ENCODE measurements at places on chromosomes 11 and 22. TPM values are rescaled to one million over a fixed set of nuclear protein-coding genes. Genes with fewer than 3 reads are reported as not detected.

DNA sequence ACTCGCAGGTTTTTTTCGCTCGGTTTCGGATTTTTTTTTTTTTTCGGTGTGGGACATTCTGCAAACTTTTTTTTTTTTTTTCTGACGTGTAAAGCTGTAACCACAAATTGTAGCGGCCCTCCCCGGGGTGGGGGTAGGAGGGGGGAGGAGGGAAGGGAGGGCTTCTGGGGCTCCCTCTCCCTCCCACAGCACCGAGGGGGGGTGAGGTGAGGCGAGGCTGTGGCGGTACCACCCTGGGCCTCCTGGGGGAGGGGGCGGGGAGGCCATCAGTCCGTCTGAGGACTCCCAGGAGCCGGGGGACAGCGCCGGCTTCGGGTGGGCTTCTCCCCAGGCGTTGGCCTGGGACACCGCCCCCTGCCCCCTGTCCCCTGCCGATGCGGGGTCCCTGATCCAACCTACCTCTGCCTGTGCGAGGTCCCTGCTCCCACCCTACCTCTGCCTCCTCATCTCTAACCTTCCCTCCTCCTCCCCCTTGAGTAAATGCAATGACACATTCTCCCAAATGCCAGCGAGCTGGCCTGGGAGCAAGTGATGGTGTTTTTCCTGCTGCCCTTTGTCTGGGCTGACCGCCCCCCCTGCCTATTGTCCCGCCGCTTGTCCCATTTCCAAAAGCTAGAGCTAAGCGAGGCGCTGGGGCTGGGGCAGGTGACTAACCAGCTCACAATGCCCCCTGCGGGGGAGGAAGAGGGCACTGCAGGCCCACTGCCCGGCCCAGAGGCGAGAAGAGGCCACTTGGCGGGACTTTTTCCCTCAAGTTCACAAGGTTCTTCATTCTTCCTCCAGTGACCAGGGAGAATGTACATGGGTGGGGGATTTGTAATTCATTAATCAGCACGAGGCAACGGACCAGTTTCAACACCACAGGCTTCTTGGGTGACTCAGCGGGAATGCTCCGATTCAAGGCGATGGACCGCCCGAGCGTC lies 511 bp upstream of the CLCF1 start:
- H3K4me3 ChIP-seq = peak overlapping the region; percentile 75
- H3K4me1 ChIP-seq = peaks cover 8% of the 10 kb centered on the region
- peak; percentile 68 for DNase-seq
- peaks cover 43% of the 10 kb centered on the region for H3K27me3 ChIP-seq

DNA sequence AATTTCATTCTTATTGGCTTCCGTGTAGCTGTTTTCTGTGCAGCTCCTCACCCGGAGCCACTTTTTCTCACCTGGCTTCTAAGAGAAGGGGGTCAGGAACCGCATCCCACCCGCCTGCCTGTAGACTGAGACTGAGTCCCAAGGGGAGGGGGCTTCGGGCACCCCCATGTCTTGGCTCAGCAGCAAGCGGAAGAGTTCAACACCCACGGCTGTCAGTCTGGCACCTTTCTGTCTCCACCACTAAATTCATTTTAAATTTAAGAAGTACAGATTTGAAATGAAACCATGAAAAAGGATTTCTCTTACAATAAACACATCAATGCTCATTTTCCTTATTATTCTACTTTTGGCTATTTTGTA lies 66.7 kb downstream of the EFCAB6 start:
- no peaks in the 10 kb centered on the region for H3K36me3 ChIP-seq
- no peak overlapping the region for H3K4me3 ChIP-seq
- H3K4me1 ChIP-seq = no peaks in the 10 kb centered on the region
- no peak overlapping the region for H3K27ac ChIP-seq
- DNase-seq = no peak

- no peak overlapping the region for H3K27ac ChIP-seq
- no peak overlapping the region for H3K4me3 ChIP-seq
- H3K36me3 ChIP-seq = no peaks in the 10 kb centered on the region
Measured at GRCh38 chr11:133659538-133660201, 127.4 kb upstream of the OPCML start.

DNA sequence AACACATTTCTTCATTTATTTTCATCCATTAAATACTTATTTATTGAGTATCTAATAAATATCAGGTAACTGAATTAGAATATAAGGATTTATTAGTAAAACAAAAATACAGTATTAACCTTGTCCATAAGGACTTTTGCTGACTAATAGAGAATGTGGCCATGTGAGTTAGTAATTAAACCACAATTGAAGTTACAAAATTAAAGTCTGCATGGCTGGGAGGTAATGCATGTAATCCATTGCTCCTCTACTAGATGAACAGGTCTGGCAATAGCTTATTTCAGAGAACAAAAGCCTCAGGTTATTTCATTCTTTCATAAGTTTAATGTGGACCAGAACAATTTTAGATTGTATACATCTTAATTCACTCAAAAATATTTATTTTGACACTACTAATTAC lies 9.9 kb upstream of the CARD18 start:
- no peaks in the 10 kb centered on the region for H3K4me1 ChIP-seq
- H3K4me3 ChIP-seq = no peak overlapping the region
- H3K27ac ChIP-seq = no peak overlapping the region
- DNase-seq = no peak
- H3K36me3 ChIP-seq = no peaks in the 10 kb centered on the region

The SYT9 gene
- total RNA-seq = not detected

The GCAT gene
- total RNA-seq = 16.0 TPM

Measured in gastrocnemius medialis (tissue), 4 donors.